ENCODE measurements at places on chromosomes 11 and 22. TPM values are rescaled to one million over a fixed set of nuclear protein-coding genes. Genes with fewer than 3 reads are reported as not detected.

Gene GPR83
- not detected for total RNA-seq

Gene CARNS1
- total RNA-seq = 0.09 TPM

Gene TRIM6
- 9.9 TPM for total RNA-seq

Gene LDLRAD3
- total RNA-seq = 16.8 TPM

Gene ISX
- total RNA-seq = not detected

Gene FKBP2
- 60.5 TPM for total RNA-seq

Gene GGTLC2
- total RNA-seq = not detected

Gene EMSY
- 29.2 TPM for total RNA-seq

Gene SIRT3
- total RNA-seq = 4.5 TPM

DNA sequence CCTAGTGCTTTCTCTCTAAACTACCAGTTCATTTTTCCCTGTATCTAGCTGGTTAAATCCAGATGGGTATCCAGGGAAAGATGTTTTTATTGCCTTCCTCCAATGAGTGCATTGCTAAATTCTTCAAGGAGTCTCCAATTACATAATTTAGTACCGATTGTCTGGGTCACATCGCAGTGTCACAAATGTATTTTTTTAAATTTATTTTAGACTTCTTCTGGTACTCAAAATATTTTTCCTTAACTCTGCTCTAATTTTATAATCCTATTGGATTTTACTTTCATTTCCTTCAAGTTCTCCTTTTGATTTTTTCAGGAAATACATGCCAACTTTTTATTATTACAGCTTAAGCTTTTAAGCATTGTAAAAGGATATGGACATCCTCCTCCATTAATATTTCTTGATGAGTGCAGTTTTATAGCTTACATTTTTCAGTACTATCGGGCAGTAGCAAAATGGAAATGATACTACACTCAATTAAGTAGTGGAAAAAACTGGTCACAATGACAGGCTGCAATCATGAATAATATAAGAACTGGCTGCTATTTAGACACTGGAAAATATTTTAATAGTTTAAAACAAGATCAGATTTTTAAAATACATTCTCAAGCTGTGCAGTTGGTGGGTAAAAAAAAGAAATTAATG lies 20.3 kb downstream of the BBOX1 start:
- DNase-seq = no peak

- DNase-seq = no peak
Measured at GRCh38 chr11:43955381-43956118, 13.1 kb downstream of the C11orf96 start.

- no peak for DNase-seq
Measured at GRCh38 chr11:130631119-130631518, 182.7 kb downstream of the ADAMTS15 start.

DNA sequence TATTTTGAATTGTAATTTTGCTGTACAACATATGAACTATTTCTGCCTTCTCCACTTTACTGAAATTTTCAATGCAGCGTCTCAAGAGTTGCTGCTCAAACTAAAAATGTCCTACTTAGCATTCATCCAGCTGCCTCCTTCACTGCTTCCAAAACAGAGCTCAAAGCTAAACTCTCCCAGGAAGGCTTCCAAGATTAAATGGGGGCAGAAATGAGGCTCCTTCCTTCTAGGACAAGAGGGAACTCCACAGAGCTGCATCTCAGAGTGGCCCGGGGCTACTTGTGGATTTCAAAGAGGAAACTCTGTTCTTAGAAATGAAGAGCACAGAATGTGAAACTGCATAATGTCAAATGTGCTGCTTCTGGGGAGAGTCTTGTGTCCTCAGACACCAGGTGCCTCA lies 295.9 kb upstream of the NCAM1 start:
- DNase-seq = no peak

GRCh38 chr22:30564045-30564760 lies 10.3 kb downstream of the GAL3ST1 start:
- no peak for DNase-seq

DNA sequence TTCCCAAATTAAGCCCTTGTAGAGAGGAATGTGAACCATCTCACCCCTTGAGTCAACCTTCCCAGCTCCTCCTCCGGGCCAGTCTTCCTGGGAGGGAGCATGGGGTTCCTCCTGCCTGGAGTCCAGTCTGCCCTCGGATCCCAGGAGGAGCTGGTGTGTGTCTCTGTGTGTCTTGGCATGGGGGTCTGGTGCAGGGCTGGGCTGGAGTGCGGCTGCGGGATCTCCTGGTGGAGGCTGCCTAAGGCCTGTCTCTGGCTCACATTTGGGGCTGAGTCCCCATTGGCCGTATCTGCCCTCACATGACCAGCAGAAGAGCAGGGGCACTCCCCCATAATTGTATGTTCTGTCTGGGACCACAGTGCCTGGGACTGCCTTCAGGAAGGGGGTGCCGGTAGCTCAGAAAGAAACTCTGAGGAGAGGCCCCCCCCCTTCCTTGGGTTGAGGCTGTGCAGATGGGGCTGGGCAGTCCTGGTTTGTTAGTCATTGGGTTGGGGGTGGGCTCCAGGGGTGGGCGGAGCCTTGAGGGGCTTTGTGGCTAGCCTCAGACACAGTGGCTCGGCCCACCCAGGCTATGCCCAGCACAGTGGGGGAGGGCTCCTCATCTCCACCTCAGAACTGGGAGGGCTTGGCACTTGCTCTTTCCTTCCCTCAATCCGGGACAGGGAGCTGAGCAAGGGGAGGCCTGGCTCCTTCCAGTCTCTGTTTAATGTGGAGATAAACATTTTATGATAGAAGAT lies 2.9 kb downstream of the C1QTNF5 start:
- DNase-seq = no peak

DNA sequence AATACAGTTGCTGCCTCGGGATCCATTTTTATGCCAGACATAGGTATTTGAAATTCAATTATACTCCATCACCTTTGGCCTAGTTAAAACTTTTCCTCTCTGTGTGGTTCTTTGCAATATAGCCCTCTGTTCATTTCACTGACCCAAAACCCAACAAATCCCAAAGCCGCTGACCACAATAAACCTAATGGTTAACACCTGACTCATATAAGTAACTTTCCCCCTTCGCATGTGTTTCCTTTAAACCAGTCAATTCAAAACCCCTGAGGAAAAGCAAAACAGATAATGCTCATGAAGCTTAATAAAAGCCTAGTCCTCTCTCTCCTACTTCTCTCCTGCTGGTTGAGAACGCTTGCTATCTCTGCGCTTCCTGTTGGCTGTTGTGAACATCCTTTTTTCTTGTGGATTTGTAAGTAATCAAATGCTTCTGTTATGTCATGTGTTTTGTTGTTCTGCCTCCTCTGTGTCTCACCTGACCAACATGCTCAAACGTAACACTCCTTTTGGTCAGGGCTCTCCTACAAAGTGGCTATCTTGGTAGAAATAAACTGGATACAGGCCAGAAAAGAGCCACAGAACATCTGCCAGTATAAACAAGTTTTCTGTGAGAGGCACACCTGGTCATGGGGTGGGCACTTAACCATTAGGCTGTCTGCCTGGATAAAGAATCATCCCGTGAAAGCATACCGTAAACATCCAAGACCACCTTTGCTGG lies 652.6 kb downstream of the METTL15 start:
- no peak for DNase-seq

- no peak for DNase-seq
Measured at GRCh38 chr11:115502636-115503082, 1.6 kb downstream of the CADM1 start.

DNA sequence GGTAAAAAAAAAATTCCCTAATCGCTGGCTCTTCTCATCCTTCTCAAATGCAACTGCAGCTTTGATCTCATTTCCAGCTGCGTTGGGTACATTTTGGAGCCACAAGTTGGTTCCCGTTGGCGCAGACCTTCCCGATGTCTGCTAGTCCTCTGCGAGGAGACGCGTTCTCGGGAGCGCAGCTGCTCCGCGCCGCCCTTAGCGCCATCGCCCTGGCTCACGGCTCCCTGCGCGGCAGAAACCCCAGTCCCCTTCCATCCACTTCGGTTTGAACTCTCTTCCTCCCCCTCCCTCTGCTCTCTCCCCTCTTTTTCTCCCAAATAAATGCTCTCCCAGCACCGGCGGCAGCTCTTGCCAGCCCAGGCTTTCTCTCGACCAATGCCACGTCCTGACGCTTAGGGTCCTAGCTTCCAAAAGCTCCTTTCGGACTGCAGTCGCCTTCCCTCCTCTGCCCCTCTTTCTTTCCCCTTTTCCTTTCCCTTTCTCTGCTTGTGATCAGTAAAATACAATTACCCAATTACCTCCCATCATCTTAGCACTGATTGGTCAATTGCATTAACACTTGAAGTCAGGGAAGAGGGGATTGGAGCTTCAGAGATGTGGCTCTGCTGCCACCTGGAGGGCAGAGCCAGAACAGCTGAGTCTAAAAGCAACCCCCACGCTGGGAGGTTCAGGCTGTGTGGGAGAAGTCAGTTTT lies 1165.7 kb downstream of the LRRC4C start:
- no peak for DNase-seq

DNA sequence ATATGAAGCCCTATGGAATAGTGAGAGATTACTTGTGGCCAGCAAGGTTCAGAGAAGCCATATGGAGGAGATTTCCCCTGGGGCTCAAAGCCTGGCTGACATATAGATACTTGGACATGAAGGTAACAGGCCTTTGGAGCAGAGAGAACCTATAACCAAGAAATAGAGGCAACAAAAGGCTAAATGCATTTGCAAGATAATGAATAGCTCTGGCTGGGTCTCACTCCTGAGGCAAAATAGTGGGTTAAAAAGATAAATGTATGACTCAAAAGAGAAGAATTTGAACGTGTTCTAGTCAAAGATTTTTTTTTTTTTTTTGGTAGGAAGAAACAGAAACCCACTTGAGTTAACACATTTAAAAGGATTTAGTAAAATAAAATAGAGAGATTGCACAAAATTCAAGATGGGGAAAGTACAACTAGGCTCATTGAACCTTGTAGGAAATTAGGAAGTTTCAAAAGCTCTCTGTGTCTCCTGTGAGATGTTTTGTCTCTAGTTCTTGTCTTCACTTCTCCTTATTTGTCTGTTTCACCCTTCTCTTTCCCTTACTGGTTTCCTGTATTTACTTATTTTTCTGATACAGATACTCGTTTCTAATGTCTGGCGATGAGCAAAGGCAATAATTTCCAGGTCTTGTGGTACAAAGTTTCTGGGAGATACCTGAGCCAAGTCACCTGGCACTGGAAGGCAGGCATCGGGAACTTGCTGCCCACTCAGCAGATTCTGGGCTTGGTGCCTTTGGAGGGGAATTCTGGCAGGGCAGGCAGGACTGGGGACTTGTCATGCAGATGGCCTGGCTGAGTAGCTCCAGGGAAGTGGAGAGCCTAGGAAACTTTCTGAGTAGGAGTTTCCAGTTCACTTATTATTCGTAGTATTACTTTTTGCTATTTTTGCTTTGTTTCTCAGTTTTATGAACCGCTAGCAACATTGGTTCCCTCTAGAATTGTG lies 49.2 kb upstream of the SESN3 start:
- no peak for DNase-seq

GRCh38 chr11:10314199-10315072 lies 9.6 kb downstream of the ADM start:
- DNase-seq = no peak

DNA sequence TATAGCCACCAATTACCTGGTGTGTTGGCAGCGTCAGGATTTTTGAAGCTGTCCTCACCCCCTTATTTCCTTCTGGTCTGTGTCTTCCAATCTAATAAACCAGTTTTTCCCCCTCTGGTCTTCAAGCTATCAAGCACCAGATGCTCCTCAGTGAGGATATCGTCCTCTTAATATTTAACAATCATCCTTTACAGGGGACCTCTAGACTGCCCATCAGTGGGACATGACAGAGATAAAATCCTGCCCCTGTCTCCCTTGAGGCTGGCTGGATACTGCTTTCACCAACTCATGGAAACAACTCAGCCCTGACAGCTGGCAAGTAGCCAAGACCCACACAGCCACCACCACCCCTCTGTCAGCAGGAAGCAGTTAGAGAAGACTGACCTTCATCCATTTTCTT lies 421.0 kb upstream of the API5 start:
- no peak for DNase-seq

DNA sequence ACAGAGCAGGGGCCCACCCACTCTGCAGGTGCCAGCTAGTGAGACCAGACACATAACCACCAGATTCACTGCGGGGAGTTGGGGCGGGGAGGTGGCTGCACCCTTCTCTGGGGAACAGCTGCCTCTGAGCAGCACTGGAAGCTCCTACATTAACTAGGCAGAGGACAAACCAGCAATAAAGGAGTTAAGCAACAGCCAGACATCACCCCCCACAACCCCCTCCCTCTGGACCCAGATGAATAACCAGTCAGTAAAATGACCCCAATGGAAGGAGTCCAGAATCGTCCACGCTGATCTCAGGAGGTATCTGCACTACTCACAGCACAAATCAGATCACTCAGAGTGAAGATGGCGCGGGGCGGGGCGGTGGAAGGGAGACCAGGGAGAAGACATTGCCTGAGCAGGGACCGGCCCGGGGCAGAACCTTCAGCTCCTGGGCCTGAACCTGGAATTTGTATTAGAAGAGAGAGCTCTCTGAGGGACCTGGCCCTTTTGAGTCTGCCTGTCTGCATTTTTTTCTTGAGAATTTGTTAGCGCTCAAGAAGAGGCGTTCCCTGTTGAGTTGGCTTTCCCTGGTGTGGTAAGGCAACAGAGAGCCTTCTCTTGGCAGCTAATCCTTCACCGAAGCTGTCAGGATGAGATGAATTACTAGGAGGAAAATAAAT lies 125.5 kb upstream of the NCAM1 start:
- no peak for DNase-seq

DNA sequence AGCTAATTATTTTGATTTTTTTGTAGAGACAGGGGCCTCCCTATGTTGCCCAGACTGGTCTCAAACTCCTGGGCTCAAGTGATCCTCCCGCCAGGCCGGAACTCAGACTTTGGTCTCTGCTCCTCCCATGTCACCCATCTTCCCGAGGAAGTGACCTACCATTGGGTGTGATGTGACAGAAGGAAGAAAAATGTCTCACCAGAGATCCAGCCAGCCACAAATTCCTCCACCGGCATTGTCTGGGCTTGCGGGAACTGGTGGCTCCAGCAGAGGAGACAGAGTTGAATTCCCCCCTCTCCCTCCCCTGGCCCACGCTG lies 772 bp downstream of the SLC25A45 start:
- no peak for DNase-seq

DNA sequence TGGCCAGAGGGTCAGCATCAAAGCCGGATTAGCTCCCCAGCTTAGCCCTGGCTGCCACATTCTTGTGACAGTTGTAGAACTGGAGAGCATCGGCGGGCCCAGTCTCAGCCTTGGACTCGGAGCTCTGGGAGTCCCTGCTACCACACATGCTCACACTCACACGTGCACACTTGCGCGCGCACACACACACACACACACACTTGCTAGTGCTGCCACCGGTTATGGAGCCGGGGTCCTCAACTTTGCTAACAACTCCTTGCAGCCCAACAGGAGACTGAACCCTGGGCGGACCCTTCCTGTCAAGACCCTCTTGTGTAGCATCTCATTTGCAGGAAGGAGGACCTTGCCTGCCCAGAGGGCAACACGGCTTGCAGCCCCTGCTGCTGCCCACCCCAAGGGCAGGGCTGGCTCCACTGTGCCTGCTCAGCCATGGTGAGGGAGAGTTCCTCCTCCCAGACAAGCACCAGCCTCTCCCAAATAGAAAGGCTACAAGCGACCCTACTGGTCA lies 107.6 kb downstream of the WNT7B start:
- DNase-seq = no peak
